ENCODE measurements at places on chromosomes 6 and 20.

DNA sequence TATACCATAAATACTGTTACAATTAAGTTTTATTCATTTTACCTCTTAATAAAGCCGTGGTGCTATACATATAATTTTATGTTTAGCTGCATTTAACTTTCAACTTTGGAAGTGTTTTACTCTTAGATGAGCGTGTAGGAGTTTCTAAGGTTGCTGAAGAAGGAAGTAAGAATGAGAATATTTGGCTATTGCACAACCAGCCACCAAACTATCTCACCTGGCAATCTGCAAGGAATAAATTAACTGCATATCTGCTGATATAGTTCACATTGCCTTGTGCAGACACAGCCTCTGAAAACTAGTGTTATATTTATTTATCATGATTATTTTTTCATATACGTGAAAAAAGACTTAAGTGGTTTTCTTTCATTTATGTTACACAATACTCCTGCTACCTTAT is 230.4 kb downstream of the PLCB1 start:
- DNase-seq, result no peak

- no peak for DNase-seq
Observed at GRCh38 chr20:60400567-60400966, 442.3 kb downstream of the CDH26 start.

GRCh38 chr20:9480066-9480465 is 34.3 kb upstream of the LAMP5 start:
- no peak for DNase-seq

DNA sequence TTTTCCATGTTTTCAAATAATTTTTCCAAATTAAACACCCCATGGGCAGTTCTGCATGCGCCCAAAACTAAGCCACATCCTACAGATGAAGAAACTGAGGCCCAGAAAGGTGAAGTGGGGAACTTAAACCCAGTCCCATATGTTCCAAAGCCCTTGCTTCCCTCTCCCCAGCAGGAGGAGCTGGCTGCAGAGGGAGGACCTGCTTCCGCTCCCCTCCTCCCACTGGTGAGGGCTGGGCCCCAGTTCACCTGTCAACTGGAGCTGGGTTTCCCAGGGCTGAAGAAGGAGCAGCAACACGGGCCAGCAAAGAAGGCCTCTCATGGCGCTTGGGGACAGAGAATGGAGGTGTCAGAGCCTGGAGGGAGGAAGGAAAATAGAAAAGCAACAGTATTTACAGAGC is 1.4 kb upstream of the RBPJL start:
- DNase-seq, result no peak

DNA sequence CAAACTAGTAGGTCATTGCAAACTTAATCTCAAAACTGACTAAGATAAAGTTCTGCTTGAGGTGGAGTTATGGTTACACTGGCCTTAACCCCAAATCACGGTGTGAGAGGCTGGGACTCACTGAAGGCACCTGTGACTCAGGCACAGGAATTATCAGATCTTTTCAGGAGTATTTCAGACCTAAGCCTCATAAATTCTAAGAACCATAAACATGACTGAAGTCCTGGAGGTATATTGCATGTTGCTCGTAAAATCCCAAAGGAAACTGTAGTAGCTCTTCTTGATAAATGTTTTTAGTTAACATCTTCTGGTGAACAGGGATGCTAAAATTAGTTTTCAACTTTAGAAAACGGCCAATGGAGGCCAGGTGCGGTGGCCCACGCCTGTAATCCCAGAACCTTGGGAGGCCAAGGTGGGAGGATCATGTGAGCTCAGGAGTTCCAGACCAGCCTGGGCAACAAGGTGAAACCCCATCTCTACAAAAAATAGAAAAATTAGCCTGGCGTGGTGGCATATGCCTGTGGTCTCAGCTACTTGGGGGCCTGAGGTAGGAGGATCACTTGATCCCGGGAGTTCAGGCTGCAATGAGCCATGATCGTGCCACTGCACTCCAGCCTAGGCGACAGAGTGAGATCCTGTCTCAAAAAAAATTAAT is 36.5 kb downstream of the DZANK1 start:
- no peak for DNase-seq

DNA sequence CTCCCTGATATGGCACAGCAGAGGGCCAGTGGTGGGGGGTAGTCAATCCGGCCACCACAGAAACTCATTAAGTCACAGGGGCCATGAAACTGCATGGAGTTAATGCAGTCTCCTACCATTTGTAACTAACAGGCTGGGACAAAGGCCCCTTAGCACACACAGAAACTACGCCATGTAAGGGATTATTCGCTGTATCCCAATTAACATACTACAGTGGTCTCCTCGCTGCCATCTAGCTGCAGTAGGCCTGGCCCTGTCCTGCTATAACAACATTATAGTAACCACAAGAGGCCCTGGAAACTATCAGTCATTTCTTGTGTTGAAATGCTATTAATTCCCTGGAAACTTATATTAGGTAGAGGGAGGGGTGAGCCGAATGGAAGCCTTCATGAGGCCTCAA is 72.3 kb upstream of the CCN2 start:
- DNase-seq, result no peak

- no peak for DNase-seq
Observed at GRCh38 chr20:2363187-2363586, 17.5 kb upstream of the TGM6 start.

- no peak for DNase-seq
Observed at GRCh38 chr6:90432041-90432775, 135.6 kb upstream of the BACH2 start.

- no peak for DNase-seq
Observed at GRCh38 chr20:4117867-4118266, 102.5 kb upstream of the RNF24 start.

GRCh38 chr6:3990692-3991491 is 88.0 kb downstream of the FAM217A start:
- peak; percentile 5 for DNase-seq

DNA sequence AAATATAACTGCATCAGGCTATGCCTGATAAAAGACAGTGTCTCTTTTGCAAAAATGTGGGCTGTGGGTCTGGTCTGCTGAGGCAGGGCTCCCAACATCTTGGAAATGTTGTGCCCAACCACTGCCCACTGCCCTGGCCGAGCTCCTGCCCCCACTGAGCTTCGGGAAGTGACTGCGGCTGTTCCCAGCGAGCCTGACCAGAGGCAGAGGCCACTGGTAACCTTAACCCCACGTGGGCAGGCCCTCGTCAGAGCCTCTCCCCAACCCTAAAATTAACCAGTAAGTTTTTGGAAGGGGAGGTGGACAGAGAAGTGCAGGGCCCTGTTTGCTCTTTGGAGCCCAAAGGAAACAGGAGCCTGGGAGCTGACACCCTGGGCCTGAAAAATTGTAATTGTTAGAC is 225.9 kb downstream of the MAFB start:
- DNase-seq, result no peak

GRCh38 chr6:44854712-44855443 is 467.4 kb downstream of the CDC5L start:
- DNase-seq, result no peak

DNA sequence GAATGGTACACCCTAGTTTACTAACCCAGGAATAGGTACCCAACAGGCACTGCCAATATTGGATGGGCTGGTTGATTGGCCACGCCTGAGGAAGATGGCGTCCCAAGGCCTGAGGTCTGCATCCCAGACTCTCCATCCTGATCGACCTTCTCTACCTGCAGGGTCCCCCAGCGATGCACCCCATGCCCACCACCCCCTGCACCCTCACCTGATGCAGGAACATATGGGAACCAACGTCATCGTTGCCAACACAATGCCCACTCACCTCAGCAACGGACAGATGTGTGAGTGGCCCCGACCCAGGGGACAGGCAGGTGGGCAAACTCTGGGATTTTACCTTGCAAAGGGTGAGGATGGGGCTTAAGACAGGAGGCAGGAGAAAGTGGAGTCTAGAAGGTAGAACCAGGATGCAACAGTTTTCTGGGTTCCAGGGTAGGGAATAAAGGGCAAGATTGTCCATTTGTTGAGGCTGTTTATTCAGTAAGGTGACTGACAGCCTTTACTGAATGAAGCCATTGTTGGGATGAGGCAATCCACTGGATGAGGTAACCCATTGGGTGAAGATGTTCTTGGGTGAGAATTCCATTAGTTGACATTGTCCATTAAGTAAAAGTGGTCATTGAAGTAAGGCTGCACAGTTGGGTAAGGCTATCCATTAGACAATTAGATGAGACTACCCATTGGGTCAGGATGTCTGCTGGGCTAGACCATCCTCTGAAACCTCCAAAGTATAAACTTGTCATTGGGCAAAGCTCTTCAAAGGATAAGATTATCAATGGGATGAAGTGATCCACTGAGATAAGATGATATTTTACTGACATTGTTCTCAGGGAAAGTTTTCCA is 47.3 kb upstream of the TTPAL start:
- no peak for DNase-seq

DNA sequence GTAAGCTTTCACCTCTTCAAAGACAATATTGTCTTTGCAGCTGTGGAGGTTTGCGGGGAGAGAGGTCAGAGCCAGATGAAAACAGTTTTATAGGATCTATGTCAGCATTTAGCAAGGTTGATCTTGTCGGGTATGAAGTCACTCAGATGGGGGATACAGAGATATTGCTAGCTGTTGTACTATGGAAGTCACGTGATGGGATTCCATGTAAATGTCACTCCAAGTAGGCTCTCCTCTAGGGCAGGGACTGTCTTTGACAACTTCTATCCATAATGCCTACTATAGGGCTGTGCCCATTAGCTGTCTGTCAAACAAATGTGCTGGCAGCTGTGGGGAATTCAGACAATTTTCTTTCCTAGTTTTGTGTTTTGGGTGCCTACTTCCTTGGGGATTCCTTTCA is 54.8 kb downstream of the HECA start:
- no peak for DNase-seq

DNA sequence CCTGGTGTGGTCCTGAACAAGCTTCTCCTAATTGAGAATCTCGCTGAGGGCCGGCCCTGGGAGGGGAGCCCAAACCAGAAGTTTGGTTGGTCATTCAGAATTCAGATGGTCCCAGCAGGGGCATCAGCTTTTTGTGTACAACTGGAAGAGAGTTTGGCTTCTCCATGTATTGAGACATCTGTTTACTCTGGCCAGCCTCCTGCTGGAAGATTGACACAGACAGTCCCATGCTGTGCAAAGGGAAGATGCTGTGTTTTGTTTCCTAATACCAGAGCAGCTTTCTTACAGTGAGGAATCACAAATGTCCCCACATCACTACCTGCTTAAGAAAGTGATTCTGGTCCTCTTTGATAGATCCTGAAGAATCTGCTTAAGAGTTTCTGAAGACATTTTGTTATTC is 97.8 kb downstream of the PLEKHG1 start:
- DNase-seq, result no peak

DNA sequence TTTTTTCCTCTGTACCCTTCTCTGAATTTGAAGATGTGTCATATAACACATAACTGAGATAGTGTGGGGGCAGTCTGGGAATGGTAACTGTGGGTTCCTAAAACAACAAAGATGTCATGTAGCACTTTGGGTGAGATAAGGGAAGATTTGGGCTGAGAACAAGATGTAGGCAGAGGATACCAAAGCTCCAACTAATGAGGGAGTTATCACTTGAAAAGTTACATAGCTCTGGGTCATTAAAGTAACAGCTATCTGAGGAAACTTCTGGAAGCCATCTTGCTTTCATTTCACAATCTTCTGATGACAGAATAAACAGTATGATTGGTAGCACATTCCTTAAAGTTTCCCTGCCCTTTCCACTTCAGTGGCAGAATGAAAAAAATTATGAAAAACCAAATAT is 255.4 kb downstream of the TBX18 start:
- DNase-seq, result no peak

All from NCI-H1092 treated with DMSO at 0.1 percent for 48 hours (cell line).